ENCODE measurements at places on chromosomes 5 and 9.

DNA sequence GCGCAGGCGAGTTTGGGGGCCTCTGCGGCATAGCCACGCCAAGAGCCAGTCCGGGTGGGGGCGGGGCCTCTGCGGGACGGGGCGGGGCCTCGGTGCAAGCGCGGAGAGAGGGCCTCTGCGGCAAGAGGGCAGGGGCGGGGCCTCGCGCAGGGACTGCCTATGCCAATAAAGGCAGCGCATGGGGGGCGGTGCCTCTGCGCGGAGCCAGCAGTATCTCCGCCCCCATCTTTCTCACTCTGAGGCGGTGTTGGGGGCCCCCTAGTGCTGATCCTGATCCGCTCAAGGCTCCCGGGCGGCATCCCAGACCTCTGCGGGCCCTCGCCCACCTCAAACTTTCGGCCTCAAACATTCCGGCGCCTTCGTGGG, 9.2 kb upstream of the GPRIN1 start:
- no peak for DNase-seq

DNA sequence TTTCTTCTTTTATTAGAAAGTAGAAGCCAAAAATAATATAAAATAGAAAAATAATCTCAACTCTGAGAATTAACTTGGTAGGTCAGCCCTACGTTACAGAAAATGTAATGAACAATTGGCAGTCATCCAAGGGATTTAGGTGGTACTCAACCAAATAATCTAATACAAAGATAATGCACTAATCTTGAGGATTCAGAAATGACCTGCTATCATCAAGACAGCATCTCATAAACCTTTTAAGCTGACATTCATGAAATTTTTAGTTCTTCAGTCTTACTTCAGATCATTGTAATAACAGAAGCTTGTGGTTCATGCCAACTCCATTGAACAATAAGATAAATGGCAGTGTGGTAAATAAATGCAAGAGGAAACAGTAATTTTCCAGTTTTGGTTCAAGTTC, 1058.0 kb downstream of the MAT2B start:
- no peak for DNase-seq

DNA sequence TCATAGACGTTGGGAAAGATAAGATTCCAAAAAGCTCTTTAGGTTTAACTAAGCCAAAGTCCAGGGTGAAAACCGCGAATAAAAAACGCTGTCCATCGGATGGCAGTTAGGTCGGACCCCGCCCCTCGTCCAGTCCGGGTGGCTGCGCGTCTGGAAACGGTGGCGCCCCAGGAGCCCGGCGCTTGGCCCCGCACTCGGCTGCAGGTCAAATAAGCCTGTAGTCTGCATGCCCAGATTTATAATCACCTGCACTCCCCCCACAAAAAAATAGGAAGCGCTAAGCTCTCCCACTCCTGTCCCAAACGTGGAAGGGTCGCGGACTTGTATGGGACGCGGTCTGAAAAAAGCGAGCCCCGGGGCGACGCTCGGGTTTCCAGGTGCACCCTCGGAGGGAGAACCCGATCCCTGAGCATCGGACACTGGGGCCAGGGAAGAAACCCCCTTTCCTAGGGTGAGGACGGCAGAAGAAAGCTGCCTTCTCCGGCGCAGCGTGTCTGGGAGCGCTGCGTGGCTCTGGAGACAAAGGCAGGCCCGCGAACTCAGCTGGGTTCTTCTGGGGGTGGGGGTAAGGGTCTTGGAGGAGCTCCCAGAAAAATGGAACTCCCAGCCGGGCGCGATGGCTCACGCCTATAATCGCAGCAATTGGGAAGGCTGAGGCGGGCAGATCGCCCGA, 923 bp upstream of the ZBTB5 start:
- peak; percentile 71 for DNase-seq

DNA sequence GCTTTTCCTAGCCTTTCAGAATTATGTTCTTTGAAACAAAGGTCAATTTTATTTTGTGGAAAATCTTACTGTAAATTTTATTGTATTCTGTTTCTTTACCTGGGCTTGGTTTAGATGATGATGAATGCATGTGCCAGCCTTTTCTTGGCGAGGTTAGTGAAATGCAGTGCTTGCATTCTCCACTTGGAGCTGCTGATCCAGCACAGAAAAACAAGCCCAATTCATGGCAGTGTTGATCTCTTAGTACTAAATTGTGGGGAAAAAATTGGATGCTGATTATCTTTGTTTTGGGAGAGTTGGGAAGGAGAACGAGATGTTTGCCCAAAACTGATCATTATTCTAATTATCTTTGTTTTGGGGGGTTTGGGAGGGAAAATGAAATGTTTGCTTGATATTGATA, 3.7 kb downstream of the HABP4 start:
- DNase-seq, result peak; percentile 45

DNA sequence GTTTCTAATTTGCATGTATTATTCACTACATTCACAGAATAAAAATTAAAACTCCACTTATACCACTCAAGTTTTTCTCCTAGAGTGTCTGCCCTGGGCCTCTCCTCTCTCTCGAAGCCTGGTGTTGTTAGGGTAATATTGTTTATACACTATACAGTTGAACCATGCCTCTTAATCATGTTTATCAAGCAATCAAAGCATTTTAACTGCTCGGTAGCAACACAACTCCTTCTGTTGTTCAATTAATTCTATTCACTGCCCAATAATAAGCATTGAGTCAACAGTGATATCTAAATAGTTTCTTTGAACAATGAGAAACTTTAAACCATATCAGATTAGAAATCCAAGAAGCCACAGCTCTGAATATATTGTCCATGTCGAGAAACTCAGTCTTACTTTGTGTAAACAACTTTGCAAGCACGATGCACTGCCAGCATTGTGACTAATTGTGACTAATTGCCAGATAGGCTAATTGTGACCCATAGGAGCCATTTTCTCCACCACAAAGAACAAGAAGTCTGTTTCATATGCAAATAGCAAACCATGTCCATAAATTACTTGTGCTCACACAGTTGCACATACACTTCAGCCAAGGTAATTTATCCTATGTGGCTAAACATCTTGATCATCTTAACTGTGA, at the start of gene DNAH5:
Gene DNAH5 (minus strand): TSS at position 129 of the 640 bp plus-strand sequence. CDS start 250 bp downstream, outside the sequence.
- no peak for DNase-seq

DNA sequence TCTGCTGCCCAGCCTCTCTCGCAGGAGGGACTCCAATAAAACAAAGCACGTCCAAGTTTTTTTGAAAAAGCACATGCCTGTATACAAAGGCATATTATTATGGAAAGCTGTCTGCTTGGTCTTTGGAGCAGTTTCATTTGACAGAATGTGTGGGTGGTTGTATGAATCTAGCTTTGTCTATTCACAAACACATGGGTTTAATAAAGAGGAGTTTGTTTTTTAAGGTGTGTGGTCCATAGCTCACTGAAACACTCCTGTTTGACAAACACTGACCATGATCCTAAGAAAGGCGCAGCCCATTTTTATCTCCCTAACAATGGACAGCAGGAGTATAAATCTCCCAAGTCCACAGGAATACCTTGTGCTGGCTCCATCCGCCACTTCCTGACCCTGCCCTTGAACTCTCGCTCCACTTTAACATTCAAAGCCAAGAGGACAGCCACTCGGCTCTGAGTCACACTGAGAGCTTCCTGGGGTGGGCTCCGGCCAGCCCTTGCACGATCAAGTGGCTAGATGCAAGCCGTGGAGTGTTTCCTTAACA, 371.9 kb downstream of the EBF1 start:
- DNase-seq, result peak; percentile 6

DNA sequence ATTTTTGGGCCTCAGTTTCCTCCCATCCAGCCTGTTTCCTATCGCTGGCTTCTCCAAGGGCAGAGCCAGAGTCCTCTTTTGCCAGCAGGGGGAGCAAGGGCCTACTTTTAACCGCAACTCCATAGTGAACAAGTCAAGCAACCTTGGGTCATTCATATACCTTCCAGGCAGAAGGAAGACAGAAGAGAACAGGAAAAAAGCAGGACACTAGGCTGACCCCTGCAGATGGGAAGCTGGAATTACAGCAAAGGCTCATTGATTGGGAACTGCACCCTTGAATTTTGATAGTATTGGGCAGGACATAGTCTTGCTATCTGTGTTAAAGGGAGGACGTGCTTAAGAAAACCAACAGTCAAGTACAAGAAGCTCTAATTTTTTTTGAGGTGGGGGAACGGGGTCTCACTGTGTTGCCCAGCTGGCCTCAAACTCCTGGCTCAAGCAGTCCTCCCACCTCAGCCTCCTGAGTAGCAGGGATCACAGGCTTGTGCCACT, 30.1 kb downstream of the QRFP start:
- peak; percentile 79 for DNase-seq

GRCh38 chr9:17631396-17631795, 52.5 kb downstream of the SH3GL2 start:
- no peak for DNase-seq

DNA sequence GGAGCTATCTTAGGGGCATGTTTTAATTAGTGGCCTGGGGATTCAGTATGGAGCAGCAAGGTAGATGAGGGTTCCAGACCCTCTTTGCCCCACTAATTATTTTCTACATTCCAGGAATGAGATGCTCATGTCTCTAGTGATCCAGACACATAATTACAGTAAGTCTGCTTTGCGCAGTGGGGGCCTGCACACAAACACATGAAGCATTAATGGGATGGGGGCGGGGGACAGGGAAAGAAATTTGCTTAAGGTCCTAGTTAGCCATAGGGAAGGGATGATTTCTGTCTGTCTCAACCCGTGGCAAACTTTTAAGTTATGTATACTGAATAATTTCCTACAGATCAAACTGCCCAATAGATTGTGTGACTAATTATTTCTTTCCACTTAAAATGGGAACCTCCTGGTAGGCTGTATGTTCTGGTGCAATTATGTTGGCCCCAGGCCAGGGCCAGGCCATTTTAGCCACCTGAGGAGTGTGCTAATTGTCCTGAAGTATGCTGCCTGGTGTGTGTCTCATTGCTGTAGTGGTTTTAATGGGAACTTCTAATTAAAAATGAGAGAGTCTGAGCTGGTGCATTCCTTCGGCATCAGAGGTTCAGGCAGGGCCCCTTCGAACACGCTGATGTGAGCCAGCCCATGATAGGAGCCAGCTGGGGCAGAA, 134.4 kb downstream of the PTTG1 start:
- DNase-seq, result no peak

- DNase-seq, result no peak
These were observed 268.6 kb downstream of the ISL1 start for GRCh38 chr5:51651889-51652288.

DNA sequence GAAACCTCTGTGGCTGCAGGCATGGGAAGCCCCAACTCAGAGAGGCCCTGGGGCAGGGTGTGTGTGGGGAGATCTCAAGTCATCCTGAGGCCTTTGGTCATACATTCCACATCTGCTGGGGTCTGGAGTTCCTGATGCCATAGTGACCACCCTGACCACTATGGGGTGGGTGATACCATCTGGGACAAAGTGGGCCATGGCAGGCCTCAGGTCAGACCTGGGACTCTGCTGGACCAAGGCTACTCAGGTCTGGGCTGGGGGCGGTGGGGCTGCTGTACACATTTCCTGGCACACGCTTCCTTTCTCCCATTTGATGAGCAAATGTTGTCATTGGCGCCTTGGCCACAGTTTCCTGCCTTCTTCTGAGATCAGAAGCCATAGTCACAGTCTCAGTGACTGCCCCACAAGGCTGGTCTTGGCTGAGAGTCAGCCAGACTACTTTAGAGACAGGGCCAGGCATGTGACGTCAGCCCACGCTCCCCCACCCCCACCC, 15.1 kb upstream of the ACSL6 start:
- DNase-seq, result no peak

- peak; percentile 22 for DNase-seq
These were observed 75.1 kb downstream of the MAT2B start for GRCh38 chr5:163580516-163580915.

DNA sequence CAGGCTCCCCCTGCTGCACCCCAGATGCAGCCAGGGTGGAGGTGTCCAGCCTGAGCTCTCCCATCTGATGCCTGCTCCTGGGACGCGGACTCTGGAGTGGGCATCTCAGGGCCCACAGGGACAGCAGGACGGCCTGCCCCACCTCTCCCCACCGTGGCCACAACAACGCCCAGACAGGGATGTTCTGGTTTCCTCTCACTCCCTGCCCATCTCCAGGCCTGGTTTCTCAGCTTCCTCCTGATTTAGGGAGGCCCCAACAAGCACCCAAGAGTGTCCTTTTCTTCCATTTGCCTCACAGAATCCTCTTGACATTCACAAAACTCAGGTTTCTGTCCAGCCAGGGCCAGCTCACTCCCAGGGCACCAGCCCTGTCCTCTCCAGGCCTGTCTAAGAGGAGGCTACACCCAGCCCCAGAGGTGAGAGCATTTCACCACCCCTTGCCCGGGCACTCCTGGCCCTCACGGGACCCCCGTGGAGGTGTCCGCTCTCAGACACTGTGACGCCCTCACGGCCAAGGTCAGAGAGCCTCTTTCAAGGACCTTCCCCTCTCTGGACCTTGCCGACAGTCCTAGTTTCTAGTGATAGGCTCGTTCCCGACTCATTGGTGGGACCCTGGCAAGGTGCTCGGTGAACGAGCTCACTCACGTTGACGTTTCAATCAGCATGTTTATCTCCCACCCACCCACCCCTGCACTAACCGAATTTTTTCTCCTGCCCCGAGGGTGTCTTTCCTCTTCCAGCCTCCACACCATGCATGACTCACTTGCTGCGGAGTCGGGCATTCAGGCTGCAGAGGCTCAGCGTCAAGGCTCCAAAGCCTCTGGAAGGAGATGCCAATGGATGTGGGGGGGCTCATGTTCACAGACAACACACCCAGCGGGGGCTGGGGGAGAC, 62.0 kb upstream of the UNC5A start:
- no peak for DNase-seq

DNA sequence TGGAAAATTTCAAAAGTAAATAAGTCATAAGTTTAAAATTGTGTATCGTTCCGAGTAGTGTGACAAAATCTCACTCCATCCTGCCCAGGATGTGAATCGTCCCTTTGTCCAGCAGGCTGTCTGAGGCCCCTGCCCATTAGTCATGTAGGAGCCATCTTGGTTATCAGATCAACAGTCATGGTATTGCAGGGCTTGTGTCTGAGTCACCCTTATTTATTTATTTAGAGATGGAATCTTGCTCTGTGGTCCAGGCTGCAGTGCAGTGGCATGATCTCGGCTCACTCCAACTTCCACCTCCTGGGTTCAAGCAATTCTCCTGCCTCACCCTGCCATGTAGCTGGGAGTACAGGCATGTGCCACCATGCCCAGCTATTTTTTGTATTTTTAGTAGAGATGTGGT, 30.2 kb downstream of the ITGA2 start:
- no peak for DNase-seq

DNA sequence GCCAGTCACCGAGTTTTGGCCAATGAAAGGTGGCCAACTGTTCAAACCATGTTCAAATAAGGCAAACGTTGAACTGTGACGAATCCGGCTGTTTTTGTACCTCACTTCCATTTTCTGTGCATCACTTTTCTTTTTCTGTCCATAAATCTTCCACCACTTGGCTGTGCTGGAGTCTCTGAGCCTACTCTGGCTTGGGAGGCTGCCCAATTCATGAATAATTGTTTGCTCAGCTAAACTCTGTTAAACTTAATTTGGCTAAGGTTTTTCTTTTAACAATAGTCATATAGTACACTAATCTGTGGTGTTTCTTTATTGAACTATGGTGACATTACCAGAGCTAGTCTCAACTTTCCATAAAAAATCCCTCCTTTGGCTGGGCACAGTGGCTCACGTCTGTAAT, 11.3 kb downstream of the NIM1K start:
- no peak for DNase-seq

GRCh38 chr9:10112798-10113197, 500.0 kb downstream of the PTPRD start:
- DNase-seq, result no peak

GRCh38 chr5:14445013-14445412, 136.6 kb upstream of the OTULINL start:
- DNase-seq, result no peak
